Fibroblast of the aortic adventitia (primary cell): ENCODE measurements at places on chromosomes 7 and 10. TPM values are rescaled to one million over a fixed set of nuclear protein-coding genes. Genes with fewer than 3 reads are reported as not detected.

Gene PLOD3
- 31.3 and 45.5 TPM in 2 replicates for total RNA-seq

DNA sequence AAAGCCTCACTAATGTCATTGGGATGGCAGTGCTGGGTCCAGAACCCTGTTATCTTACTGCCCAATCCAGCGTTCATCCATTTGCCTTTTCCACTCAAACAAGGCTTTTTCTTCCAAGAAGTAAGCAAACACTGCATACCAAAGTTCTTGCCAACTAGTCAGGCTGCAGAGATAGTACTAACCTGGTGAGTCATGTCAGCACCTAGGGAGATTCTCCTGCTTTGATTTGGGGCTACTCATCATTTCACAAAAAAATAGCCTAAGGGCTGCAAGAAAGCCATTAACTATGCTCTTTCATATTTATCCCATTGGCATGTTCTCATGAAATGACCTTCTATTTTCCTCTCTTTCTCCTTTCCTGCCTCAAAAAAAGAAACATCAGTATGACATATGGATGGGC, 142.6 kb downstream of the TWIST1 start:
- DNase-seq: peak; percentile 63

DNA sequence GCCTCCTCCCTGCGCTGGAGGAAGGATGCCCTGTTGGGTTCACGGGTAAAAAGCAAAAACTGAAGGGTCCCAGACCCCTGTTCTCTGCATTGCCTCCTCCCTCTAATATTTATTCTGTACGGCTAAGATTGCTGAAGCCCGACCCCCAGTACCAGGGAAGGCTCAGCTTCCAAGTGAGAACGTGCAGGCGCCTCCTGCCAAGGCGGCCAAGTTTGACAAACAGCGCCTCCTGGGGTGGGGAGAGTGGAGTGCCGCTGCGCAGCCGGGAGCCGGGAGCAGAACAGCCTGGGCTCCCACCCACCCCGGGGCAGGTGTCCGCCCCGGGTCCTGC, 4.7 kb upstream of the EBF3 start:
- peak; percentile 60 for DNase-seq

DNA sequence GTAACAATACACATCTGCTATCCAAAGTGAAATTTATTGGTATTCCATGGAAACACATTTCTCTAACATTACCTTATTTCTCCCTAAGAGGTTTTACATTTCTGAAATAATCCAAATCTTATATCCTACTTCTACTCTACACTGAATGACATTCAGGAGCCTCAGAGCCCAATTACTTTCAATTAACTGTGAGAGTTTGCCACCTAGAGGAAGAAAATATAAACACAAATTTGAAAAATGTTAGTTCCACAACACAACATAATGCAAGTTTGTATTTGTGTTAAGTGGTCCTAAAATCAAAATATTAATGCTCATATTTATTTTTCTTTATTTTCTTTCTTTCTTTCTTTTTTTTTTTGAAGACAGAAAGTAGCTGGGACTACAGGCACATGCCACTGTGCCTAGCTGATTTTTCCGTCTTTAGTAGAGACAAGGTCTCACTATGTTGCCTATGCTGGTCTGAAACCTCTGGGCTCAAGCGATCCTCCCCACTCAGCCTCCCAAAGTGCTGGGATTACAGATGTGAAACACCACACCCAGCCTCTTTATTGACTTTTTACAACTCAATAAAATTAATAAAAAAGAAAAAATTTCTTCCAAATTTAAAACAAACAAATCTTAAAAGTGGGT, 46.0 kb downstream of the ATAD1 start:
- peak; percentile 46 for DNase-seq

Gene GPNMB
- total RNA-seq: 479 and 525 TPM in 2 replicates

Gene GDF2
- not detected in 2 replicates for total RNA-seq

Gene MOGAT3
- not detected in 2 replicates for total RNA-seq

Gene FAM25G
- not detected in 2 replicates for total RNA-seq

- DNase-seq: no peak
These were observed 92.0 kb upstream of the CALN1 start for GRCh38 chr7:72504061-72504706.

DNA sequence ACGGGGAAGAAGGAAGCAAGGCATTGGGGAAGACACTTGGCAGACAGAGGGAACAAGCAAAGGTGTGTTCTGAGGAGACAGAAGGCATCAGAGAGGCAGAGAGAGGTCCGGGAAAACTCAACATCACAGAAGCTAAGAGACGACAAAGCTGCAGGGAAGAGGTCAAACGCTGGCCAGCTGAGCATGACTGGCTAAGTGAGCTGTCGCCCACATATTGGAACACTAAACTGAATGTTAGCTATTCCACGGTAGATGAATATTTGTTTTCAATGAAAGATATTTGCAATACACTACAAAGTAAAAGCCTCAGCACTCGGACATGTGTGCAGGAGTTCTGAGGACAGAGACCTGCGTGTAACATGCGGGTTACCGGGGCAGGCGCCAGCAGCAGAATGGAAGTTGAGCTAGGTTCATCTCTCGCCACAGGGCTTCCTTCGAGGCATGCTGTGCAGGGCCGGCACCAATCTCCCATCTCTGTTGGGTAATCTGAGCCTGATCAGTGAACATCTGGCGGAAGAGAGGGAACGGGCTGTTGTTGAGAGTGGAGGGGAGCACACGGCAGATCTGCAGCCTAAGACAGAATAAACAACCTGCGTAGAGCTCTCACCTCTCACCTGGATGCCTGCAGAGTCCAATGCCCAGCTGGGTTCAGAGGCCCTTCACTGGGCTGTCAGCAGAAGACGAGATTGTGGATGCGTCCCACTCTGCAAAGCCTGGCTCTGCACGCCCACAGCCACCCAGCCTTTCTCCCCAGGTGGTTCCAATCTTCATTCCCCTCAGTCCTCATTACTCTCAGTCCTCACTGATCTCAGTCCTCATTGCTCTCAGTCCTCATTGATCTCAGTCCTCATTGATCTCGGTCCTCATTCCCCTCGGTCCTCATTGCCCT, 35.9 kb downstream of the INSIG1 start:
- DNase-seq: no peak

Gene GNB2
- total RNA-seq: 38.5 and 89.1 TPM in 2 replicates

DNA sequence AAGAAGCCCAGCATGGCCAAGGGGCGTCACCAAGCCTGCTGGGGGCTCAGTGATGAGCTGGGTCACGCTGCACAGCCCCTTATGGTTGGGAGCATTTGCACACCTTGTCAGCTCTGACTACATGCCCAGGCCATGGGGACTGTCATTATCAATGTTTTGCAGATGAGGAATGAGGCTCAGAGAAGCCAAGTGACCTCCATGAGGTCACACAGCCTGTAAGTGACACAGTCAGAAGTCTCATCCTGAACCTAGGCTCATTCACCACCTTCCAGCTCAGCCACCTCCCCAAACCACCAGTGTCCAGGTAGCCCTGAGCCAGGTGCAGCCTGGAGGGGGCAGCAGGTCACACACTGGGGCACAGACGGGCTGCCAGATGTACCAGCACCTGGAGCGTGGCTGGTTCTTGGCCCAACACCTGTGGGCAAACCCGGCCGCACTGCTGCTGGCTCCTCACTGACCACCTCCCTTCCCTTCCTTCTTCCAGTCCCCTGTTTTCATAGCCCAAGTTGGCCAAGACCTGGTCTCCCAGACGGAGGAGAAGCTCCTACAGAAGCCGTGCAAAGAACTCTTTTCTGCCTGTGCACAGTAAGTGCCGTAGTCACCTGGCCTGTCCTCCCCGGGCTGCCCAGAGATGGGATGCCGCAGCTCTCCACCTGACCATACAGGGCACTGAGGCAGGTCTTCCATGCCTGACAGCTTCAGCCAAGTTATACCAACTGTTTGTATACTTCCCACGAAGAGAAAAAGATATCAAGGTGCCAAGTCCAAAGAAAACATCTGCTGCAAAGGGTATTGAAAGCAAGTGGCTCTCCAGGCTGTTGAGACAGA, 119.6 kb downstream of the RGS10 start:
- DNase-seq: no peak

DNA sequence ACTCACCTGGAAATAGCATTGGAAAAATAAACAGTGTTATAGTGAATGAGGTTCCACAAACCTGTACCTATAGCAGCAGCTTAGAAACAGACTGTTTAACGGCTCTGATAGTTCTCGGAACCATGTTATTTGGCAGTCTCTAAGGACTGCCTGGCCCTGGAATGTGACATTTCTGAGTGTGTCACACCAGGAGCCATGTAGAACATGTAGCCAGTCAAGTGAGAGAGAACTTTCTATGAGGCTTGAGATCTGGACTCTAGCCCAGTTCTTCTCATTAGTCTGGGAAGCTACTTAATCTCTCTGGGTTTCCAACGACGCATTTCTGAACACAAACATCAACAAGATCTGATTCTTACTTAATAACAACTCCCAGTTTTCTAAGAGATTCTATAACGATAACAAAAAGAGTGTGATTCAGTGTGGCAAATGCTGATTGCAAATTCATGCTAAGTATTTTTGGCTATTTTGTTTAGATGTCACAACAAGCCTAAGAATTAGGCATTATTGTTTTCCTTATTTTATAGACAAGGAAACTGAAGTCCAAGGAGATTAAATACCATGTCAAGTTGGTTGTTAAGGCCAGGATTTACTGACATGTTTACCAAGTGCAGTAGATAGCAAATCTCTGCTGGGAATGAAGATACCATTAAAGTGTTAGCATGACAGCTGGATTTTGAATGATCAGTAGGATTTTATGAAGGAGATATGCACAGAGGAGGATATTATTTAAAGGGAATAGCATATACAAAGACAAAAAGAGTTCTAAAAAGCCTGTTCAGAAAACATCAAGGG, 47.2 kb downstream of the APBB1IP start:
- DNase-seq: peak; percentile 70

Gene CHN2
- 0.81 and 3.6 TPM in 2 replicates for total RNA-seq

- no peak for DNase-seq
These were observed 12.0 kb upstream of the PURB start for GRCh38 chr7:44897309-44897708.

DNA sequence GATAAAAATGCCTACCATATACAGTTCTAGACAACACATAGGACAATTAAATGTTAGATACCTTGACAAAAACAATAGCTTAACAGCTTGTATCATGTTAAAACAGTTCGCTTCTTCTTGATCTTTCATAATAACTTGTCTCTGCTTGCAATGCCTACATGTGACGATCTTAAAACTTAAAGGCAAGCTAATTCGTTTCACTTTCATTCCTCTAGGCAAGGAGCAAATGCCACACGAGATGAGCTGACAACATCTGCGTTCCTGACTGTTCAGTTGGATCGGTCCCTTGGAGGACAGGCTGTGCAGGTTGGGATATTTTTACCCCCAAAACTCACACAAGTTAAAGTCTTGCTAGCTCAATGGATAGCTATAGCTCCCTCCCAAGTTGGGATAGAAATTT, 51.6 kb upstream of the ARL4A start:
- DNase-seq: no peak

DNA sequence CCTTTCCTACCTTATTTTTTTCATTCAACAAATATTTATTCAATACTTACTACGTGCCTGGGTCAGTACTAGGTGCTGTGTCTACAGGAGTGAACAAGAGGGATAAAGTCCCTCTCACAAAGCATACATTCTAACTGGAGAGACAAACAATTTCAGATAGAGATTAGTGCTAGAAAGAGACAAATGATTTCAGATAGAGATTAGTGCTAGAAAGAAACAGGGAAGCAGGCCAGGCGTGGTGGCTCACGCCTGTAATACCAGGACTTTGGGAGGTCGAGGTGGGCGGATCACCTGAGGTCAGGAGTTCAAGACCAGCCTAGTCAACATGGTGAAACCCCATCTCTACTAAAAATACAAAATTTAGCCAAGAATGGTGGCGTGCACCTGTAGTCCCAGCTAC, 34.6 kb downstream of the RBM28 start:
- no peak for DNase-seq

DNA sequence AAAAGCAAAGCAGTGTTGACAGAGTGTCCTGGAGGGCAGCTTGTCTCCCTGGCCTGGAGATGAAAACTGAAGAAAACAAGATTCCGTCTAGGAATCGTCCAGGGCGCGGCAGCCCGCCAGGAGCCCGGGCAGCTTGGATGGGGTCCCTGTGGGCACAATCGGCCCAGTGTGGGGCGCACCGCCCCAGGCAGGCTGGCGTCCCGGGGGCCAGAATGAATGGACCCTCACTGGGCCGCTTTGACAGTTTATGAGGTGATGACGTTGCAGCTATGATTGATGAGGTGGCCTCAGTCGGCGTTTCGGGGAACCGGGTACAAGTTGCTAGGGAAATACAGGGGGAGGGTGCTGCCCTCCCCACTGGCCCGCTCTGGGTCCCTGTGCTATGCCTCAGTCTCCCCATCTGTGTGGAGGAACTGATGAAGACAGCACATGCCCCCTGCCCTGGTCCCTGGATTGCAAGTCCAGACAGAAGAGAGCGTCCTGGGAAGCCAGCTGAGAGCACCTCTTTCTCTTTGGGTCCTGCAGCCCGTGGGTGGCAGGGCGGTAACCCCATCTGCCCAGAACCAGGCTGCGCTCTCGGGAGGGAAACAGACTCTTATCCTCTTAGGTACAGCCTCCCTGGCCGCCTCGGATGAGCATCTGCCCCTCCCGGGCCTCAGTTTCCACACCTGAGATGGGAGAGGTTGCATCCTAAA, 131.3 kb downstream of the LHPP start:
- no peak for DNase-seq

DNA sequence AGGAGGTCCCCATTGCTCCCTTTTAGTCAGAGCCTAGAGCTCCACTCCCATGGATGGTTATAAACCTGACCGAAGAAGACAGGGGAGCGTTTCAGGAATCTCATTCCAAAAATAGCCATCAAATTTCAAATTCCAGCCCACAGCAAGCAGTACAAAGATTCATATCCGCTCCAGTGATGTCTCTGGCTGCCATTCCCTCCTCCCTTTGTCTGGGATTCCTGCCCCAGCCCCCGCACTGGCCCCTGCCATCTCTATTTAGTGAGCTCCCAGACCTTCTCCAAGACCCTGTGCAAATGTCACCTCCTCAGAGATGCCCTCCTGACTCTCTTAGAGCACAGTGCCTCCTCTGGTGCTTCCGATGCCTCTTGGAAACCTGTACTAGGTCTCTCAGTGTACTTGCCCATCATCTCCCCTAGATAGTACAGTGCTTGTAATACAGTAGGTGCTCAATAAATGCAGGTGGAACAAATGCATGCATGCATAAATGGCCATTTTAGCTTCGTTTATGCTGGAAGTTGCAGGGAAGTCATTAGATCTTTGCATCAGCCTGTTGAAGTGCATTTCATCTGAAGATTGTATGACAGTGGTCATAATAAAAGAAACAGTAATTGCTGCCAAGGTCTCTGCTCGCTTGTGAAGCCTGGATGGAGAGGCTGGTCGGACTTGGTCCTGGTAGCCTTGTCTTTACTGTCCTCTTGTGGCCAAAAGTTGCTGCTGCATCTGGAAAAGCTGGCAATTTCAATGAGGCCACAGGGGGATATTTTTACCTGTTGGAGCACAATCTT, 32.0 kb upstream of the HABP2 start:
- DNase-seq: peak; percentile 82

GRCh38 chr10:66836057-66836456, 89.8 kb upstream of the LRRTM3 start:
- DNase-seq: peak; percentile 52
